CD4-positive, alpha-beta memory T cell (primary cell): ENCODE measurements at places on chromosomes 4 and X. TPM values are rescaled to one million over a fixed set of nuclear protein-coding genes. Genes with fewer than 3 reads are reported as not detected.

- DNase-seq = no peak
Measured at GRCh38 chr4:72351521-72351920, 217.5 kb downstream of the ADAMTS3 start.

DNA sequence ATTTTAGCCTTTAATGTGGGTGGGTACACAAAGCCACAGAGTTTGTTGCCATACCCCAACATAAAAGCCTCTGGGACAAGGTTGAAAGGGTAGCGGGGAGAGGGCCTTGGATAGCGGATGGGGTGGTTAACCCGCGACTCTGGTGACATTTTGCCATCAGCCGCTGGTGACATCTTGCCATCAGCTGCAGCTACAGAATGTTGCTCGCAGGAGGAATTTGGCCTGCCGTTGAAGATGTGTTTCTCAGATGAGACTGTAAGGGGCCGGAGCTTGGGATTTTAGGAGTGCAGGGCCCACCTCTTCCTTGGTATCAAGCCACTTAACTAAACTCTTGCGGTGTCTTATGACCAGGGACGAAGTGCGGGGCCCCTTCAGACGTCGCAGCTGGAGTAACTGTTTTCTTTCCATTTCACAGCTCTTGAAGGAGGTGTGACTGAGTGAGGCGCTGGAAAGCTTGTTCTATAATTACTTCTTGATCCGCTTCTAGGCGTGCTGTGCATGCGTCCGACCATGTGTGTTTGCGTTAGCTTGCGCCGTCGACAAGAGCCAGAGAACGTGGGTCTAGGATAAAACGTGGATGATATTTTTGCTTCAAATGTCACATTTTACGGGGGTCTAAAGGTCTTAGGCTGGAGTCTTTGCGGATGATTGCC, 820 bp upstream of the RASL11B start:
- no peak for DNase-seq

DNA sequence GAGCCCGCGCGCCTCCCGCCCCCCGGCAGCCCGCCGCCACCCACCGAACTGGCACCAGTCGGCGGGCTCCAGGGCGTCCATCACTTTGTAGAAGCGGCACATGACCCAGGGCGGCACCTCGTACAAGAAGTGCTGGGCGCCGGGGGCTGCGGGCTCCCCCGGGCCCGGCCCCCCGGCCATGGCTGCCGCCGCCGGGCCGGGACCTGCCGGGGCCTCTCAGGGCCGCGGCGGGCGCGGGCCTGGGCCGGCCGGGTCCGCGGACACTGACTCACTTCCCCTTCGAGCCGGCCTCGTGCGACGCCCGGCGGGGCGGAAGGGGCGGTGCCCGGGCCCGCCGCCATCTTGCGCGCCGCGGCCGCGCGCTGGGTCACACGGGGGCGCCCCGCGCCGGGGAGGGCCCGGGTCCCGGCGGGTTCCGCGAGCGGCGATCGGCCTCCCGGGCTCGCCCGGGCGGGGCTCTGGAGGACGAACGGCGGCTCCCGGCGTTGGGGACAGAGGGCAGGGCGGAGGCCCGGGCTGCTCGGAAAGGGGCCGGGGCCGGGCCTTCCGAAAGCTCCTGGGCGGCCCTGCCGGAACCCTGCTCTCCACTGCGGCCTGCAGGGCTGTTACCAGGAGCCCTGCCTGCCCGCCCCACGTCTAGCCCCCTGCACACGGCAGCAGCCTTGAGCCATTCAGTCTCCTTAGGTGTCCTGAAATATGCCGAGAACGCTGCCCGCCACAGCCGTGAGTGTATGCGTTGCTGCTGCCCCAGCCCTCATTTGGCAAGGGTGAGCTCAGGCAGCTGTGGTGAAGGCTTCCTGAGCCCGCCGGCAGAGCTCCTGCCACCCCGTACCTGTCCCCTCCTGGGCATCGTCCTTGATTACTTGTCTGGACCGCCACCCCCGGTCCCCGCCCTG, at the start of gene IRAK1:
TSS of gene IRAK1 (minus strand) at position 270 of the 896 bp plus-strand sequence. CDS start at position 180, 90 bp downstream.
- DNase-seq = peak; percentile 54

DNA sequence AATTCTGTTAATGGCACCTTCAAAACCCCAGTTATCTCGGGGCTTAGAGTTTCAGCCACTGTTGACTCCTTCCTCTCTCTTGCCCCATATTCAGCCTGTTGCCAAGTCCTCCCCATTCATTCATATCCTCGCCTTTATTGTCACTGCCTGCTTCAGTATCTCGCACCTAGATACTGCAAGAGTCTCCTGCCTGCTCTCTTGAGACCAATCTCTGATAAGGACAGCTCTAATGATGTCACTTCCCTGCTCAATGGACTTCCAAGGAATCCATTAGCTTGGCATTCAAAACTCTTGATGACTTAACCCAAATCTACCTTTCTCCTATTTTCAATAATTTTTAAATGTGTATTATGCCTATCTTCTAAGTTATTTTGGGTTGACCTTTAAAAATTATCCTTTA, 1.1 kb upstream of the UBE2A start:
- DNase-seq = no peak

The GLUD2 gene
- total RNA-seq = 0.44 TPM

The COL4A6 gene
- total RNA-seq = not detected

The PDE5A gene
- total RNA-seq = 2.9 TPM
